ENCODE measurements at places on chromosomes 5 and 9.

GRCh38 chr5:170986598-170986997 lies 124.8 kb downstream of the RANBP17 start:
- DNase-seq = peak; percentile 71

- no peak for DNase-seq
Measured at GRCh38 chr5:111851631-111852548, 94.9 kb upstream of the NREP start.

DNA sequence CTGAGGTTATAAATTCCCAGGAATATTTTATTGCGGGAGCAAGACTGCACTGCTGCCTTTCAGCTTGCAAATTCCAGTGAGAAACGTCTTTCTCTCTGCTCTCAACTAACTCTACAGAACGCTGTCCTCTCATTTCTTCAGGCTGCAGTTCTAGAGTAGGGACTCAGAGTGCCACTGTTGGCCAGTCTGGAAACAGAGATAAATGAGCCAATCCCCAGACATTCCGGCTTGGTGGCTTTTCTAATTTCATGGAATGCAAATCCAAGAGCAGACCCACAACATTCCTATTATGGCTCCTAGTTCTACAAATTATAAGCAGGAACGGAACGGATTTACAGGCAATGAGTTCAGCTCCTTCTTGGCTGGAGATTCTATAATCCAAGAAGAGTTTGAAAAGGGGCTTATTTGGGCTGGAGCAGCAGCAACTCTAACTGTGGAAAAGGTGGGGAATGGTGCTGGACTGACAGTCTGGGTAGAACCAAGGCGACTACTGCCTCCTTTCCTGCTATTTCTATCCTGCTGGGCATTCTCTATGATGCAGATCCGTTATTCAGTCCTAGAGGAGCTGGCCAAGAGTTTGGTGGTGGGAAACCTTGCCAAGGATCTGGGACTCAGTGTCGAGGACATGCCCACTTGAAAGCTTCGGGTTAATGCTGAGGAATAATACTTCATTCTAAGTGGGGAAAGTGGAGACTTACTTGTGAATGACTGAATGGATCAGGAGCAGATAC lies 9.3 kb downstream of the PCDHGA12 start:
- DNase-seq = no peak

GRCh38 chr9:35795695-35796094 lies 4.3 kb downstream of the NPR2 start:
- no peak for DNase-seq

DNA sequence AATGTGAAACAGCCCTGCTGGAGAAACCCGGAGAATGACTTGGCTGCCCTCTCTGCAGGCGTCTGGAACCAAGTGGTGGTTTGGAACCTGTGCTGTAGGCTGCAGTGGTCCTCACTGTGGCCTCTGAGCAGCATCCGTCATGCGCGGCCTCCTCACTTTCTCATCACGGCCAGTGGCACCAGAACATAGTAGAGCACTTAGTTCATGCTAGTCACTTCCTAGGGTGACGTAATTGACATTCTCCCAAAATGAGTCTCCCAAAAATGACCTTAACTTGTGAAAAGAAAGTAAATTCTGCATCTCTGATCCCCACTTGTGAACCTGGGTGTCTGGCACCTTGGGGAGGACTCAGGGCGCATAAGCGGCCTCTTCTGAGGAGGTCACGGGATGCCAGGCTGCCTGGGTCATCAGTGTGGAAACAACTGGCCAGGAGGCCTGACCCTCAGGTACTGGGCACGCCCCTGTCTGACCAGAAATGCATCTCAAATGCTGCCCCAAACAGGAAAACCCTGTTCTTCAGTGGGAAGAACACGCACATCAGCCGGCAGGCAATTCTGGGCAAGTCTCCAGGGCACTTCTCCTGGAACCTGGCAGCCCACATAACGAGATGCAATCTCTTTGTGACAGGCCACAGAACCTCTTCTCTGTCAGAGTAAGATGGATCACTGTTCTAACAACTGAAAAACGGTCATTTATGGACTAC lies 36.6 kb upstream of the SPTLC1 start:
- DNase-seq = peak; percentile 11

DNA sequence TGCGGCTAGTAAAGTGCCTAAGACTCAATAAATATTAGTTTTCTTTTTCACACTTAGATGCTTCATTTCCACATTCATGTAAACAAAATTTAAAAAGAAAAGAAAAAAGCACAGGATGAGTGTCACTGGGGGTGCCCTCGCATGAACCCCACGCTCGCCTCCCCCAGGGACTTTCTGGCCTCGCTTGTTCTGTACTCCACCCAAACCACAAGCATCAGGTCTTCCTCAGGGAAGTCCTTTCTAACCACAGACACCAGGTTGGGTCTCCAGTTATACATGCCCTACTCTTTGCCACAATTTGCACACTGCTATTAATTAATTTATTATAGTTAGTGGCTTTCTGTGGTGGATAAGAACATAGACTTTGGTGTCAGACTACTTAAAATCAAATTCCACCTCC lies 92.4 kb downstream of the RORB start:
- no peak for DNase-seq

GRCh38 chr9:129885018-129885669 lies 49.9 kb downstream of the USP20 start:
- no peak for DNase-seq

GRCh38 chr9:98929071-98929470 lies 14.6 kb upstream of the COL15A1 start:
- DNase-seq = no peak

GRCh38 chr9:131838530-131839280 lies 98.8 kb upstream of the RAPGEF1 start:
- no peak for DNase-seq

Measured in NCI-H2081 (cell line).